ENCODE measurements at places on chromosomes 2 and 18.

DNA sequence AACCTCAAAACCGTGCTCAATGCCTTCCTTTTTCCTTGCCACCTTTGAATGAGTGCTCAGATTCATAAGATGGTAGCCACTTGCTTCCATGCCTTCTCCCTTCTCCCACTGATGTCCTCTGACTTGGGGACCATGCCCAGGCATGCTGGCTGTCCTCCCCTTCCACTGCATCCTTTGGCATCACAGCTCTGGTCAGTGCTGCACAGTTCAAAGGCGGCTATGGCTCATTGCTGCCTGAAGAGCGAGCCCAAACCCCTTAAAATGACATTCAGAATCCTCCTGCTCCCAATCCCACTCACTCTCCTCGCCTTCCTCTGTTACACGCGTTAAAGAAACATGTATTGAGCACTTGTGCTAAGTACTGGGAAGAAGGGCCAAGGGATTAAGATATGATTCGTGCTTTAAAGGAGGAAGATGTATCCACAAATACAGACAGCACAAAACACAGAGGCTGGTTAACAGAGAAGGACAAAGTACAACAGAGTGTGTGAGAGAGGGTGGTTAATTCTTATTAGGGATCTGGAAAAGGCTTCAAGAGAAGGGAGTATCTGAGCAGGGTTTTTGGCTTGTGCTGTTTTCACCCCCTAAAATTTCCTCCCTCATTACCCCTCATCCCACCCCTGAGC, 81.8 kb downstream of the CERKL start:
- DNase-seq = no peak

DNA sequence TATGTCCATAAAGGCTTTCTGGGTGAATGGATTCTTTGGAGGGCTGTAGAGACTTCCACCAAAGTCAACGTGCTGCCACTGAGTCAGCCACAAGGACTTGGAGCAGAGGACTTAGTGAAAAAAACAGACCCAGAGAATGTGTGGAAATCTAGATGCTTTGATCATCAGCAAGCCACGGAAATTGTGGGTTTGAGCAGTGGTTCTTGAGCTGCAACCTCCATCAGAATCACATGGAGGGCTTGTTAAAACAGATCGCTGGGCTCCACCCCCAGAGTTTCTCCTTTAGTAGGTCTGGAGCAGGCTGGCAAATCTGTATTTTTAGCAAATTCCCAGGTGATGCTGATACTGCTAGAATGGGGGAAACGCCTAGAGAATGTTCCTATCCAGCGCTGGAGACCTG, 95.3 kb downstream of the RBM43 start:
- DNase-seq = no peak

DNA sequence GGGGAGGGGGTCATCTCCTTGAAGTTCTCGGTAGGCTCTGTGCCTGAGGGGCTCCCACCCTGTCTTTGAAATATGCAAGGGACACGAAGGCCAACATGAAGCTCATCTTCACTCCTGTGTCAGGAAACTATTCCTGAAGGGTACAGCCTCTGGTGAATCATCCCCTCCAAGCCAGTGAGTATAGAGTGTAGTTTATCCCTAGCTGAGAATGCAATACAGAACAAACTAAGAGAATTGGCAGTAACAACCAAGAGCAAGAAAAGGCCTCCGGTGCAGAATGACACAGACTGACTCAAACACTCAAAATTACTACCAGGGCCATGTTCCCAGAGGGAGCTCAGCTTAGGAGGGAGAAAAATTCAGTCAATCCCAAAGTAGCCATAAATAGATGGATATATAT, 413.3 kb downstream of the BCL11A start:
- DNase-seq = no peak

GRCh38 chr2:129827311-129828090, 152.0 kb upstream of the RAB6C start:
- DNase-seq = no peak

DNA sequence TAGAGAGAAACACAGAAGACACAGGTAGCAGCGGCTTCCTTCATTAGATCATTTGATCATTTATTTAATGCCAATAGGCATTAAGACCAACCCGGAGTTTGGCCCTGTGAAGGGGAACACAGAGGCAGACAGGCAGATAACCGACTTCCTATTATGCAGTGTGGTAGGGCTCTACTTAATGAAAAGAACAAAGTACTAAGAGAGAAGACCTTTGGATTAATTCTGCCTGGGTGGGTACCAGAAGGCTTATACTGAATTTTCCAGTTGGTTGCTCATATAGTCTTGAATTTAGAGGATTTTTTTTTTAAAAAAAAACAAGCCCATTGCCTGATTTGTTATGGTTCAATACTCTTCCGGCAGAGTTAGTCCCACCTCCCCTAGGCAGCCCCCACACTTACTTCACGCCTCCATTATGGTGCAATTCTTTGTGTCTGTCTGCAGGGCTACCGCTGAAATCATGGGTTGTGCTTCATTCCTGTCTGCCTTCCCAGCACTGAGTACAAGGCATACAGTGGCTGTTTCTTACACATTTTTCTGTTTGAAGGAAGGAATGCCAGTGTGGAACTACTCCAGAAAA, 244.3 kb upstream of the APCDD1 start:
- no peak for DNase-seq

- DNase-seq = no peak
Observed at GRCh38 chr2:215583881-215584280, 148.0 kb upstream of the FN1 start.

GRCh38 chr2:51220606-51221005, 188.7 kb upstream of the NRXN1 start:
- no peak for DNase-seq

DNA sequence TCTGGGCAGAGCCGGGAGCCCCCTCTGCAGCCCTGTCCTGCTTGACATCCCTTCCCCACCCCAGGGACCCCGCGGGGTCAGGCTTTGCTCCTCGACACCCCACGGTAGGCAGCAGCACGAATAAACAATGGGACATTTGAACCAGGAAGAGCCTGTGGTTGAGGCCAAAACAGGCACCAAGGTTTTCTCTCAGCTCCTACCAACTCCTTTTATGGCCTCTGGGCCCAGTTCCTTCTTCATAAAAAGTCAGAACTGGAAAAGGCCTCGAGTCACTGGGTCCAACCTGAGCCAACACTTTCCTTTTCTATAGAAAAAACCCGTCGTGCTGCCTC, 20.6 kb downstream of the TEX44 start:
- no peak for DNase-seq

DNA sequence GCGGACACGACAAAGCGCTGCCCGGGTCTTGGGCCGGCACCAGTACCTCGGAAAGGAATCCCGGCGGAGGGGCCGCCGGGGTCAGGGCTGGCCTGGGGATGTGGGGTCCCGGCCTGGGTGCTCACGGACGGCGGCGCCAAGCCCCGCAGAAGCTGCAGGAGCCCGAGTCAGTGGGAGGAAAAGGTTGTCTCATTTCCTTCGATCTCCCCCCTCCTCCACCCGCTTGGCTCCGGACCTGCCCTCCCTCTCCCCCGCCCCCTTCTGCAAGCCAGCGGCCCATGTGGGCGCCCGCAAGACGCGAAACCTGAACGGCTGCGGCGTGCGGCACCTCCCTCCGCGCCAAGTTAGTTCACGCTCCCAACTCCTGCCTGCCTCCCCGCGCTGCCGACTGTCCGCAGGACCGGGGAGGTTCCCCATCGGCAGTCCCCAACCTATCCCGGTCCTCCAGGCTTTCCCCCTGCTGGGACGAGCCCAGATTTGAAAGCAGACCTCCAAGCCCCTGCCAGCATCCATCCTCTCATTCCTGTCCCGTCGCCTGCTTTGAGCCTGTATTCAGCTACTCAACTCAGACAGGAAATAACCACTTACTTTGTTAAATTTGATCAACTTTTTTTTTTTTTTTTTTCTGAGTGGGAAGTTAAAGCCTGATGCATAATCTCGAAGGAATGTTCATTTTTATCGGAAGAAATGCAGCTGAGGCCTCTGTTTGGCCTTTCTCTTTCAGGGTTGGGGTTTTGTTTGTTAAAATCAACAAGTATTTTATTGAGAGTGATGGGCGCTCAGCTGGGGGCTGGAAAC, at the start of gene EVA1A:
Gene EVA1A (minus strand): TSS at position 172 of the 798 bp plus-strand sequence. CDS start 42,799 bp downstream, outside the sequence.
- no peak for DNase-seq

DNA sequence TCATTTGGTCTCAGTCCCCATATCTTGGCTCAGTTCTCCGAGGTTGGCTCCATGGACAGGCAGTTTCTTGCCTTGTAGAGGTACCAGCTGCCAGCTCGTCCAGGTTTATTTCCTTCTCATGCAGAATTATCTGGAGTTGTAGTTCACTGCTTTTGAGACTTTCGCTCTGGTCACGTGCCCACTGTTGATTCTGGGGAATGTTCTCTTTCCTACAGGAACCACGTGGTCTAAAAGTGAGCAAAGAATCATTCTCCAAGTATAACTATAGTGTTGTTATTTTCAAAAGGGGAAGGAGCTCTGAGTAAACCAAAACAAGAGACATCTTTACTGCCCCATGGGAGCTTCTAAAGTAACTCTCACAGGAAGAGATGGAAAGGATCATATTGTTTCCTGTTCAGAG, 41.2 kb upstream of the RAB27B start:
- no peak for DNase-seq

DNA sequence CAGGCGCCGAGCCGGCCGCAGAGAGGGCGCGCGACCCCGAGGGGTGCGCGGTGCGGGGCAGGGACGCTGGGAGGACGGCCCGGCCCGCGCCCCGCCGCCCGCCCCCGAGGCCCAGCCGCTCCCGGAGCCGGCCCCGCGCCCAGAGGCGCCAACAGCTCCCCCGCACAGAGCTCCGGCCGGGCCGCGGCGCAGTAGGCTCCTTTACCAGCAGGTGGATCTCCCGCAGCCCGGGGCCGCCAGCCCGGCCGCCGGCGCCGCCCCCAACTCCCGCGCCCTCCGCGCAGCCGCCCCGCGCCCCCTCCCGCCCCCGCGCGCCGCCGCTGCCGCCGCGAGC, 258 bp downstream of the MGAT4A start:
- peak; percentile 83 for DNase-seq

DNA sequence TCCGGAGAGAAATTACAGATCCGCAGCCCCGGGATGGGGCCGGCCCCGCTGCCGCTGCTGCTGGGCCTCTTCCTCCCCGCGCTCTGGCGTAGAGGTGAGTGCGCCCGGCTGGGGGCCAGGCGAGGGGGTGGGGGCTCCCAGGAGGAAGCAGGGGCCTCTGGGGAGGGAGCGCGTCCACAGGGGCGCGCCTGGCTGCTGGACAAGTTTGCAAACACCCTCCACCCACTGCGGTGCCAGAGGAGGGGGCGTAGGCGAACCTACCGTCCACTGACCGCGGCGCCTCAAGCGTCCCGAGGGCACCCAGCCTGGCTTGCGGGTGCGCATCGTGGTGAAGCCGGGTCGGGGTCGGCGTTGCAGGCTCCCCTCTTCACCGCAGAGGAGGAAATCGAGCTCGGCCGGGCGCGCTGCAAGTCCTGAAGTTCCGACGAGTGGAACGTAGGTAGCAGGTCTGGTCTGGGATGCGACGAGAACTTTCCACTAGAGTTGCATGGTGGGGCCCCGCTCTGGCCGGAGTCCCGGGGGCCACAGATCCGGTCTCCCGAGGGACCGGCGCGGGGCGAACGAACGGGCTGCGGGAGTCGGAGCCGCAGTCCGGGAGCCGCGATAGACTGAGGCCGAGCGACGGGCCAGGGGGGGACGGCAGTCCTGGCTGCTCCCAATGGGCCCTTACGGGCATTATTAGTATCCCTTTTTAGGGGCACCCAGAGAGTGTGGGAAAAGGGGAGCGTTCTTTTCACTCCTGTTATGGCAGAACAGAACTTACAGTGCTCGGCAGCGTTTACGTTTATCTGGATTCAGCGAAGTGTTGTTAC, 502 bp downstream of the MERTK start:
- no peak for DNase-seq

DNA sequence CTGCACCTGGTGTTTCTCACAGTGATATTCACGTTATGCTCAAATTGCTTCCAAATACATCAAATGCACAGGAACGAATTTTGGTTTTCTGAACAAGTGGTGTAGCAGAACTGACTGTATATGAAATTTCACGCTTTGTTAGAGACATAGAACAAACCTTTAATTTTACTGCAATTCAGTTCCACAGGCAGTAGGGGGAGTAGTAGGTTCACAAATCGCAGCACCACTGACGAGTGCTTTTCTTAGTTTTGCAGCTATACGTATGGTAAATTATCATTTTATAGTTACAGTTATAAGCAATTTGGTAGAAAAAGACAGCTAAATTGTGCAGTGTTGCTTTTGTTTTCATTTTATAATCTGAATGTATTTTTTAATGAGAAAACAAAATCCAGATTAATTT, 113.3 kb downstream of the KIAA1328 start:
- DNase-seq = peak; percentile 22

DNA sequence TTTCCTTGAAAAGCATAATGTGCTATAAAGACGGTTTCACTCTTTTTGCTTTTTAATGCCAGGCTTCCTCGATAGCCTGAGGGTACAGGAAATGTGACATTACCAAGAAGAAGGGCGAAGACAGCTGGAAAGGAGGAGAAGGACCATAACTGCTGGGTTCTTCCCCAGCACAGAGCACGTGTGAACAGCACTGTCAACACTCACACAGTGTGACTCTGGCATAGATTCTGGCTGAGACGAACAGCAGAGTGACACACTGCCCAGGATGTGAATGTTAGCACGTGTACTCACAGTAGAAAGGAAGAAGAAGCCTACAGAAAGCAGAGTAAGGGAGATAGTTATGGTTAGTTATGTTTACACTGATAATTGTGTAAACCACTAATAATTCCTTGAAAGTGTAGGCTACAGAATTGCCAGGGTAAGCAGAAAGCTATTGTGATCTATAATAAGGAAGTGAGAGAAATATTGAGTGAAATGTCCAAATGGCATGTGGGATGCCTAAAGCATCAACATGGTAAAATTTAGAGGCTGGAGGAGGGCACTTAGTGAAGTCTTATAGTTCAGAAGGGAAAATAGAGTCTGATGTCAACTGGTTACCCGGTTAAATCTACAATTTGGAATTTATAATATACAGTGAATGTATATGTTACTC, 198.2 kb downstream of the DLGAP1 start:
- no peak for DNase-seq

DNA sequence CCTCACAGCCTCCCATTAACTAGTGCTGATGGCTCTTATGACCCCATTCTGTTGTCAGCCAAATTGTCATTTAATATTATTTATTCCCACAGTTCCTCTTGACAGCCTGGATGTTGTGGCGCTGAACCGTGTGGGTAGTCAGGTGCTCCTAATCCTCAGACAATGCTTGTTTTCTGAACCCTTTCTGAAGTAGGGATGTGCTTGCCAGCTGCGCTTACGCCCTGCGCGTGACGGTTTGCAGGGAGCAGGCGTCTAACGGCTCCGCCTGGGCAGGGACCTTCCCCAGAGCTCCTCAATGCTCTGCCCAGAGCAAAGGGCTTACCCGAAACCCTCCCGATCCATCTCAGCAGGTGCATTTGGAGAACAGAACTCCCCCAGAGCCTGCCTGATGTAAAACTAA, 358.2 kb upstream of the MYT1L start:
- no peak for DNase-seq

- no peak for DNase-seq
Observed at GRCh38 chr18:37566479-37567060, 972 bp upstream of the CELF4 start.

DNA sequence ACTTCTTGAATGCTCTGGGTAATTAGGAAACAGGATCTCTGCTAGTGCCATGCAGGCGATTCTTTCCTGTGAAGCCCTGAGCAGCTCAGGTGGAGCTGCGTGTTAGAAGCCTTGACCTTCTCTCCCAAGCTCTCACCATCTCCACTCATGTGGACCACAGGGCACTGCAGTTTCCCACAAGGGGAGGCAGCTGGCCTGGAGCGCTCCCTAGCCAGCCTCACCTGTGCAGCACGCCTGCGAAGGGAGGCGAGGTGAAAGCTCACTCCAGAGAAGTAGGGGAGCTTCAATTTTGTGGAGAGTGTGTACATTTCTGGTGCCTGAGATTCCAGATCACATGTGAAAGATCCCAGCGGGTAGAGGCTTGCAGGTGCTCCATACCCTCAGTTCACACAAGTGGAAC, 11.1 kb upstream of the HES6 start:
- DNase-seq = no peak
